ENCODE measurements at places on chromosomes 6 and 20.

- DNase-seq, result no peak
Observed at GRCh38 chr6:108127826-108128225, 38.0 kb upstream of the NR2E1 start.

- DNase-seq, result no peak
Observed at GRCh38 chr20:44790638-44791393, 19.5 kb downstream of the RIMS4 start.

DNA sequence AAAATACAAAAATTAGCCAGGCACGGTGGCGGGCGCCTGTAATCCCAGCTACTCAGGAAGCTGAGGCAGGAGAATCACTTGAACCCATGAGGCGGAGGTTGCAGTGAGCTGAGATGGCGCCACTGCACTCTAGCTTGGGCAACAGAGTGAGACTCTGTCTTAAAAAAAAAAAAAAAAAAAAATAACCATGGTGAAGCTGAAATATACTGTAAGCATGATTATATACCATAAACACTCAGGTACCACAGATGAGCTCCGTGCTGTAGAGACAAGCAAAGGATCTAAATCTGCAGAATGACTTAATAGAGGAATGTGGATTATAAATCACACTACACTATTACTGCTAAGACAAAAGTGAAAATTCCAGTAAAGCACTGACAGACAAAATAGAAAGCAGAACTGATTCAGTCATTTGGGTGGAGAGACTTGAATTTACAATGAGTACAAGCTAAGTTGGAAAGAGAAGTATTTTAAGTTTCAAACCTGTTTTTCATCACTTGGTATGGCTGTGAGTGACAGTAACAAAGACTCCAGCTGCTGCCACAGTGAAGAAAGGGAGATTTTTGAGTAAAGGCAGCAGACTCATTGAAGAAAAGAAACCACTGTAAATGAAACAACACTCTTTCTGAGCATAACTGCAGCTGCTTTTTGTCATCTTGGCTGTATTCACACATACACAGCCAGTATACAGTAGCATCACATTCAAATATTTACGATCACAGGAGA is 322.1 kb downstream of the RNGTT start:
- peak; percentile 11 for DNase-seq

DNA sequence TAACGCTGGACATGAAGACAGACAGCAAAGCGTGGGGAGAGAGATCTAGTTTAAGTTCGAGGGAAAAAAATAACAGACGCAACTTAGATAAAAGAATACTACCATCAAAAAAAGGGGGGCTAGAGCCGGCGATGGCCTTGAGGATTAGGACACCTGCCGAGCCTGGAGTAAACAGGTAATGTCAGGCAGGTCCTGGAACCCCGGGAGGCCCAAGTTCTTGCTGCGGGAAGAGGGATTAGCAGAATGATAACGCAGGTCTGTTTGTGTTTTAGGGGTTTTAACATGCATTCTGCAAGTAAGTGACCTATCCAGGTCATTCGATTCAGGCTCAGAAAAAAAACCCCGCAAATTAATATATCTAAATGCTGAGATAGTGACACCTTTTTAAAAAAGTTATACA is 754 bp upstream of the TMEM170B start:
- DNase-seq, result no peak
